Kidney (tissue), 22 donors: ENCODE measurements at places on chromosomes 3 and 15. TPM values are rescaled to one million over a fixed set of nuclear protein-coding genes. Genes with fewer than 3 reads are reported as not detected.

The RBPMS2 gene
- 8.2 TPM for total RNA-seq

The B2M gene
- total RNA-seq: 1,898 TPM

The IRAK2 gene
- total RNA-seq: 8.9 TPM

The CHRNB4 gene
- 0.13 TPM for total RNA-seq

The BSN gene
- total RNA-seq: 1.3 TPM

The IGSF11 gene
- total RNA-seq: 1.3 TPM

The IFRD2 gene
- total RNA-seq: 78.1 TPM
